ENCODE measurements at places on chromosomes 4 and X.

GRCh38 chr4:45910511-45910910 is 213.3 kb downstream of the GABRG1 start:
- DNase-seq = no peak

GRCh38 chrX:119151051-119151380 is 23.4 kb upstream of the KIAA1210 start:
- no peak for DNase-seq

DNA sequence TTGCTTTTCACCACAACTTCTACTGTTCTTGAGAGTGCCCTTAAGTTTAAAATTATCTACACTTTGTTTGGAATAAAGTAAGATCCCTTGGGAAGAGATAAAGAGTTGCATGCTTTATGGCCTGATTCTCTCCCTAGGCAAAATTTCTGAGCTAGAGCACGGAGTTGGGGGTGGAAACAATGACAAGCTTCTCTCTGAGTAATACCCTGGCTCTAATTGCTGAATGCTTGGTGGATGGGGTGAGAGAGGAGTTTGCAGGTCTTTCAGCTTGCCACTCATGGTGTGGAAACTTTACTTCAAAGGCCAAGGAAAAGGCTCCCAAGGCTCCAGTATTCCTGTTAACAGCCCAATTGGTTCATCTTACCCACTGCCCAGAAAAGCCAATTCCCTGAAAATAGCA is 26.1 kb upstream of the PRDM8 start:
- no peak for DNase-seq

GRCh38 chrX:572538-573124 is 58.0 kb upstream of the SHOX start:
- DNase-seq = no peak

Measured in effector CD4-positive, alpha-beta T cell (primary cell).